ENCODE measurements at places on chromosomes 3 and 15. TPM values are rescaled to one million over a fixed set of nuclear protein-coding genes. Genes with fewer than 3 reads are reported as not detected.

CCDC39 gene
- total RNA-seq: 0.86 TPM

RBP2 gene
- not detected for total RNA-seq

DNA sequence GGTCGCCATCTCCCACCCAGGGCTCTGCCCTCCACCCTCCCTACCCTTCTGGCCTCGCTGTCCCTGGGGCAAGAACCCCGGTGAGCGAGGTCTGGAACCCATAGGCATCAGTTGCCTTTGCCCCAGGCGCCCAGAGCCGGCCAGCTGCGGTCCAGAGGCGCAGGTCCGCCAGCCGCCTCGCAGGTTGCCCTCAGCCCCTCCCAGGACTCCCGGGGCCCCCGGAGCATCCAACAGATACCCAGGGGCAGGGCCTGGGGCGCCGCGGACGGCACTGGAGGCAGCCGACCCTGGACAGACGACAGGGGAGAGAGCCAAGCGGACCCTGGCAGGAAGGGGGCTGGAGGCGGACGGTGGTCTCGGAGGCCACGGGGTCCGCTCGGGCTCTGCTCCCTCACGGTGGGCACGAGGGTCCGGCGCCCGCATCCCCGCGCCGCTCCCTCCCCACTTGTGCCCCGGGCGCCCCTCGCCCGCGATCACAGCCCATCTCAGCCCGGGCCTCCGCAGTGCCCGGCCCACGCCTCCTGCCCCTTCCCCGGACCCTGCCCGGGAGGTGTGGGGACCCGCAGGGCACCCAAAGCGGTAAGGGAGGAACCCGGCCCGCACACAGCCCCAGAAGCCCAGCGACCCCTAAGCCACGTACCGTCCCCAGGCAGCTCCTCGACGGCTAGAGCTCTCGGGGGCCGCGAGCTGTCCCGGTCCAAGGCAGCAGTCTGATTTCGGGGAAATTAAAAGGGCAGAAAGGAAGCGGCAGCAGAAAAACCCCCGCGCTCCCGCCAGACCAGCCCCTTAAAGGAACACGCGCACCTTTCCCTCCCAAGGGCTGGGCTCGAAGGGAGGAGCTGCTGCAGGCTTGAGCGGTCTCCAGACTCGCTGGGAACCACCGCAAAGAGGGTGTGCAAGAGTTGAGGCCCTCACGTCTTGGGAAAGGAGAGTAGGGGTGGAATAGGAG is at the start of gene HAPLN3:
TSS of gene HAPLN3 (minus strand) at position 726 of the 949 bp plus-strand sequence. CDS start 8,246 bp downstream, outside the sequence.
- DNase-seq: peak; percentile 51

DNA sequence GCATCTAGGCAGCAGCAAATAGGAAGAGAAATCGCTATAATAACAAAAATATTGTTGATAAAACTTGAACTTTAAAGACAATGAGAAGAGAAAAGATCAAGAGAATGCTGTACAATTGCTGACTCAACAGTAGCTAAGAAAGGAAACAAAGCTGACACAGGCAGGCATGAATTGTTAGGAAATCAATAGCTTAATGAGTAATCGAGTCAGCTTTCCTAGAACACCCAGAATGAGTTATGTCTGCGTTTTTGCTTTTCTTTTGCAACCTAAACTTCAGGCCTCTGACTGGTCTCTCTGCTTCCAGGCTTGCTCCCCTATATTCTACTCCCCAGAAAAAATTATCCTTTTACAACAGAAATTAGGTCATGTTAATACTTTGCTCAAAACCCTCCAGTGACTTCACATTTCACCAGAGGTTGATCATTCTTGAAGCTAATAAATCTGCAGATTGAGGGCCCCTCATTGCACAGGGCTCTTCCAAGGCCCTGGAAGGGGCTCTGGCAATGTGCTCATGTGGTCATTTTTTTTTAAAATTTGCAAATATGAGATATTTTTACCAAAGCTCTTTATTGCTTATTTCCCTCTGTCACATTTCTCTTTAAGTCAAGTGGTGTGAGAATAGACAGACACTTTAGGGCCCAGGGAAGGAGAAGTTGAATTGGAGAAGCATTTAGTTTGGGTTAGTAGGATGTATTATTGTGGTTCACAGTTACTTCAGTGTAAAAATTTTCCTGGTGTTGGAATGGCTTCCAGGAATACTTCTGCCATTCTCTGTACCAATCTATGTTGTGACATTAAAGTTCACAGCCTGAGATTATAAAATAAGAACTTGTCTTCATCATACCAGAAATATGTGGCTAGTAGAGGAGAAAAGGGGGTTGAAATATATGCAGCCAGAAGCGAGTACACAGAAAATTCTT is 116.3 kb downstream of the TMCO5A start:
- no peak for DNase-seq

GRCh38 chr3:142646020-142646785 is 50.0 kb downstream of the PLS1 start:
- DNase-seq: no peak

CPEB1 gene
- 1.6 TPM for total RNA-seq

DNA sequence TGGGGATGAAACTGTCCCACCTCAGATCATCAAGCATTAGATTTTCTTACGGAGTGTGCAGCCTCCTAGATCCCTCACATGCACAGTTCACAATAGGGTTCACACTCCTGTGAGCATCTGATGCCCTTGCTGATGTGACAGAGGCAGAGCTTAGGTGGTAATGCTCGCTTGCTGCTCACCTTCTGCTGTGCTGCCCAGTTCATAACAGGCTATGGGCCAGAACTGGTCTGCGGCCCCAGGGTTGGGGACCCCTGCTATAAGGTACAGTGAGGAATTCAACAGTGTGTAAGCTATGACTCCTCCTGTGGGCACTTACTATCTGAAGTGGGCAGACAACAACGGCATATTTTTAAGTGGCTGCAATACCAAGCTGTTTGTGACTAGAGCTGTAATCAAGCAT is 187.9 kb upstream of the BHLHE40 start:
- no peak for DNase-seq

GRCh38 chr15:54810496-54810895 is 386.2 kb downstream of the RSL24D1 start:
- no peak for DNase-seq

GRCh38 chr15:58062175-58062574 is 3.3 kb downstream of the ALDH1A2 start:
- DNase-seq: no peak

DNA sequence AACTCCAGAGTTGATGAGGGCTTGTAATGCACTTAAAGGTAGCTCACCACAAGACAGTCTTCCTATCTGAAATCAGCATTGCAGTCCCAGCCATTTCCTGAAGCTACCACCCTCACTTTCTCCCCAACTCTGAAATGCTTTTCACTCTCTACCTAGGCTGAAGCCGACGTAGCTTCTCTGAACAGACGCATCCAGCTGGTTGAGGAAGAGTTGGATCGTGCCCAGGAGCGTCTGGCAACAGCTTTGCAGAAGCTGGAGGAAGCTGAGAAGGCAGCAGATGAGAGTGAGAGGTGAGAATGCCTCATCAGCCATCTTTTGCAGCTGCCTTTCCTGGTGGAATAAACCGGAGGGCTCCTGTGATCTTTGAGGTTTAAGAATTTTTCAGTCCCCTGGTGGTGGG is 14.3 kb downstream of the TPM1 start:
- DNase-seq: peak; percentile 78

FSTL1 gene
- 52.1 TPM for total RNA-seq

- DNase-seq: no peak
Observed at GRCh38 chr3:127987309-127987995, 64.8 kb upstream of the SEC61A1 start.

DNA sequence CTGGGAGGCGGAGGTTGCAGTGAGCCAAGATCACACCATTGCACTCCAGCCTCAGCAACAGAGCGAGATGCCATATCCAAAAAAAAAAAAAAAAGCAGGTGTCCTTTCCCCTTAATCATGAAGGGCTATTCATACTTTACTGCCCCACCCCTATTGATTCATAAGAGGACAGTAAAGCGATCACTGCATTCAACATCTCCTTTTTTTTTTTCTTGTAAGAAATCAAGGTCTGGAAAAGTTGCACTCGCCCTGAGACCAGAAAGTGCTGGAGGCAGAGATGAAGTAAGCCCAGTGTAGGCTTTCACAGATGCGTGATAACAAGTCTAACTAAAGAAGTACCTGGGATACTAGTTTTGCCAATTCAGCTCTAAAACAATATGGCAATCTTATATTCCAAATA is 24.2 kb downstream of the B3GNT5 start:
- no peak for DNase-seq

DNA sequence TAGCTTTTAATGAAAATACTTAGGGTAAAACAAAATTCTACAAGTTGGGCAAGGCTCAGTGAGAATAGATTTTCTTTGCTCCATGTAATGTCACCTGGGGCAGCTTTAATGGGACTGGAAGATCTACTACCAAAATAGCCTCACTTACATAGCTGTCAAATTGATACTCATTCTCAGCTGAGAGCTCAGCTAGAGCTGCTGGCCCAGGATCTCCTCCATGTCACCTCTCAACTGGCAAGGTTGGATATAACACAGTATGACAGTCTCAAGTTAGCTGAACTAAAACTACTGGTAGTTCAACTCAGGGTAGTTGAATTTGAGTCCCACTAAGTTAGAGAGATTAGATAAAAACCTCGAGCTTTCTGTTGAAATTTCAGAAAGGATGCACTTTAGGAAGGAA is 218.5 kb upstream of the PLSCR5 start:
- no peak for DNase-seq

- DNase-seq: peak; percentile 28
Observed at GRCh38 chr3:16427103-16427965, 86.2 kb downstream of the RFTN1 start.

CFAP44 gene
- 1.1 TPM for total RNA-seq

GRCh38 chr3:183560607-183561006 is 5.1 kb upstream of the KLHL6 start:
- DNase-seq: no peak

DNA sequence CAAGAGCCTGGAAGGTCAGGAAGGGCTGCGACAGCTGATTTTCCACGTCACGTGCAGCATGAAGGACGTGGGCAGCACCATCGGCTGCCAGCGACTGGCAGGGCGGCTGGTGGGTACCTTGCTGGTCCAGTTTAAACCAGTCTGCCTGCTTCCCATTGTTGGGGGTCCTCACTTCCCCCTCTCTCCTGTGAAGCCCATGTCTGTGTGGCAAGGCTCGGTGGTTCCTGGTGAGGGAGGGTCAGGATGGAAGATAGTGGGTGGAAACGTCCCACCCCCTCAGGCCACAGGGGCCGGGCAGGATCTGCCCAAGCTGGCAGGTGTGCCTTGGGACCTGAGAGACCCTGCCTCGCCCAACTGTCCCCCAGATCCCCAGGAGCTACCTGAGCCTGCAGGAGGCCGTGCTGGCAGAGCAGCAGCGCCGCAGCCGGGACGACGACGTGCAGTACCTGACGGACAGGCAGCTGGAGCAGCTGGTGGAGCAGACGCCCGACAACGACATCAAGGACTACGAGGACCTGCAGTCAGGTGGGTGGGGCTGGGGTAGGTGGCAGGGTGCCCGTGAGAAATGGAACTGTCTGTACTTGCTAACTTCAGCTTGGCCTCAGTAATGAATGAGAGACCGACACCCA is 108.2 kb downstream of the LRRK1 start:
- no peak for DNase-seq

GRCh38 chr3:27554706-27555105 is 70.5 kb upstream of the SLC4A7 start:
- no peak for DNase-seq
